Occipital lobe (tissue), 3 donors: ENCODE measurements at places on chromosomes 4 and X.
A peak's percentile ranks its signal among the peaks of the same experiment; 100 is the strongest.

DNA sequence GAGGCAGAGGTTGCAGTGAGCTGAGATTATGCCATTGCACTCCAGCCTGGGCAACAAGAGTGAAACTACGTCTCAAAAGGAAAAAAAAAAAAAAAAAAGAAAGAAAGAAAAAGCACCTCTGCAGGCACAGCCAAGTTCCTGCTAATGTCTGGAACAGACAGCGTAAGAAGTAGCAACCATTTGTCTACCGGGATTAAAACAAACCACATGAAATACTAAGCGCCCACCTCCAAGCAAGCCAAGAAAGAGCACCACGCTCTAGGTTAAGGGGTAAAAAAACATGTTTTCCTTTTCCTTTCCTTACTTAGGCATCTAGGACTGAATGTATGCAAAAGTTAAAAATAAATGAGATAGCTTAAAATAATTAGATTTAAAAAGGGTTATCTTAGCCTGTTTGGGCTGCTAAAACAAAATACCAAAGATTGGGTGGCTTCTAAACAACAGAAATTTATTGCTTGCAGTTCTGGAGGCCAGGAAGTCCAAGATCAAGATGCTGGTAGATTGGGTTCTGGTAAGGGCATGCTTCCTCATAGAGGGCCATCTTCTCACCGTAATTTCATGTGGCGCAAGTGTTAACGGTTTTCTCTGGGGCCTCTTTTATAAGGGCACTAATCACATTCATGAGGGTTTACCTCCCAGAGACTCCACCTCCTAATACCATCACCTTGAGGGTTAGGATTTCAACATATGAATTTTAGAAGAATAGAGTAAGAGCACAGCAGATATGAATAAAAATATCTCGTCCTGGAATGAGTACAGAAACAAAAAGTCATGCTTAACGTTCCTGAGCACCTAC, 12.3 kb downstream of the GPC4 start:
- no peak for DNase-seq

DNA sequence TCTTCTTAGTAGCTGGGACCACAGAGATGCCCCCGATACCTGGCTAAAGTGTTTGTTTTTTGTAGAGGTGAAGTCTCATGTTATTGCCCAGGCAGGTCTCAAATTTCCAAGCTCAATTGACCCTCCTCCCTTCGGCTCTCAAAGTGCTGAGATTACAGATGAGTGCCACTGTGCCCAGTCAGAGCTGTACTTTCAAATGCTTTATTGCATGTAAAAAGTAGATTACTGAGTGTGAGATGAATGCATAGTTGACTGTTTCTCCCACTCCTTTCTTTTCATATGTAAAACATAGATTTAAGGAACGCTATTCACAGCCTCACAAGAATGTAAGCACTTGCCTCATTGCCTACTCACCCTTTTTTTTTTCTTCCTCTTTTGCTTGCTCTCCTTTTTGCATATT, 984.4 kb upstream of the PABPC4L start:
- DNase-seq = no peak

- no peak for DNase-seq
Observed at GRCh38 chr4:113504422-113504821, 257.1 kb downstream of the CAMK2D start.

DNA sequence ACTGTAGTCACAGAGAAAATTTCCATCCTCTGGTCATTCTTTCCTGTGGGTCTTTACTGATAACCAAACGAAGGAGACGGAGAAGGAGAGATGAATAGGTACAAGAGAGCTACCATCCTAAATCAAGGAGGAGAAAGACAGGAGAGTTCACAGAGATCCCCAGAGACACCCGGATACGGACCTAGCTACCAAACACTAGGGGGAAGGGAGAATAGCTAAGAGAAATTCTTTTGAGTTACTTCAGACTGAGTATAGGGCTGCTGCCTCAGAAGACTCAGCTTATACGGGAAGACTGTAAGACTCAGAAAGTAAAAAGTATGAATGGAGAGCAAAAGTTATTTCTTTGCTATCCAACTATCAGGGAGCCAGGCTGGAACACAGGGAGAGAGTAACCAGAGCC, 572.1 kb downstream of the C4orf33 start:
- DNase-seq = no peak

DNA sequence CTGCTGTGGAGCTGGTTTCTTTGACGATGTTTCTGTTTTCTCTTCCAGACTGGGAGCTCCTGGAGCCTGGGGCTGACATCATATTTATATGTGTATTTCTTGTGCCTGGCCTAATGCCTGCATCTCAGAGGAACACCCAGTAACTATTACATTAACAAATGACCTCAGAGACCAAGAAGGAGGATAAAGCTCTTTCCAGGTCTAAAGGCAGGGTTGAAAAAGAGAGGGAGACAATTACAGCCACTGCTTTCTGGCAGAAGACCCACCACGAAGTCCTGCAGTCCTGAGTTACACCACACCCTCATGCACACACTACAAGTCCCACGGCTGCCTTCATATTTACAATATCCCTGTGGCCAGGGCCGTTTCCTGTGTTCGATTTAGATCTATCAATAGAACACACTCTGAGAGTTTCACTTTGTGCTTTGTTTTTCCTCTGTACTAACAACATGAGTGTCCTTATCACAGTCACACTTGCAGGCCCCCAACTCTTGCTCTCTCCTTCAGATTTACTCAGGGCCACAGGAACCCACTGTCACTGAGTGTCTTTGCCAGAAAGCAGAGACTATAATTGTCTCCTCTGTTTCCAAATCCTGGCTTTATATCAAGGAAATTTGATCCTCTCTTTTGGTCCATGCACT, 535.5 kb downstream of the MID1IP1 start:
- DNase-seq = no peak

- DNase-seq = no peak
Observed at GRCh38 chr4:20122198-20122988, 129.3 kb upstream of the SLIT2 start.

DNA sequence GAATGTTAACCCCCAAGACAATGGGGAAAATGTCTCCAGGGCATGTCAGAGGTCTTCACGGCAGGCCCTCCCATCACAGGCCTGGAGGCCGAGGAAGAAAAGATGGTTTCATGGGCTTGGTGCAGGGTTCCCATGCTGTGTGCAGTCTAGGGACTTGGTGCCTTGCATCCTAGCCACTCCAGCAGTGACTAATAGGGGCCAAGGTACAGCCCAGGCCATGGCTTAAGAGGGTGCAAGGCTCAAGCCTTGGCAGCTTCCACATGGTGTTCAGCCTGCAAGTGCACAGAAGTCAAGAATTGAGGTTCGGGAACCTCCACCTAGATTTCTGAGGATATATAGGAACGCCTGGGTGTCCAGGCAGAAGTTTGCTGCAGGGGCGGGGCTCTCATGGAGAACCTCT, 50.6 kb downstream of the BMP3 start:
- DNase-seq = no peak

DNA sequence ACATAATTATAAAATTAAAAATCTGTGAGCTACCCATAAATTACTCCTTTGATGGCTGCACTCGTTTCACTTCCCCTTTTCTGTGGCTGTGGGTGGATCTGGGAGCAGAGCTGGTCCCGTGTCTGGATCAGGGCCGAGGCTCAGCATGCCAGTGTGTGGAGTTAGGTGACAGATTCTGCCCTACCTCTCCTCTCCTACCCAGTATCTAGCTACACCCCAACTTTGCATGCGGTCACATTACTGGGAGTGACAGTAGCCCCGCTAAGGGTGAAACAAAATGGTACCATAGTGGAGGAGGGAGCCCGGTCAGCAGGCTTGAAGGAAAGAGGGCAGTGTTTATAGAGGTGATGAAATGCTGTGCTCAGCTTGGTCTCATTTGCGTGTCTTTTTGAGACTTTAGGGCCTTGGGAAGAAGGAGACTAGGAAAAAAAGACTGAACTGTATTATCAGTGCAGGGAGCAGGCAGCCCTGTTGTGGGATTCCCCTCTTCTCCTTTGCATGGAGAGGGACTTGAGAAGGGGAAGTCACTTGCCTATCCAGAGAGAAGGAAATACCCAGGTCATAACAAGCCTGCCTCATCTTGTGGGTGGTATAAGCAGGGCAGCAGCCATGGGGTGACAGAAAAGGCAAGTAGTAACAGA, 48.4 kb downstream of the ARHGAP10 start:
- DNase-seq = no peak

DNA sequence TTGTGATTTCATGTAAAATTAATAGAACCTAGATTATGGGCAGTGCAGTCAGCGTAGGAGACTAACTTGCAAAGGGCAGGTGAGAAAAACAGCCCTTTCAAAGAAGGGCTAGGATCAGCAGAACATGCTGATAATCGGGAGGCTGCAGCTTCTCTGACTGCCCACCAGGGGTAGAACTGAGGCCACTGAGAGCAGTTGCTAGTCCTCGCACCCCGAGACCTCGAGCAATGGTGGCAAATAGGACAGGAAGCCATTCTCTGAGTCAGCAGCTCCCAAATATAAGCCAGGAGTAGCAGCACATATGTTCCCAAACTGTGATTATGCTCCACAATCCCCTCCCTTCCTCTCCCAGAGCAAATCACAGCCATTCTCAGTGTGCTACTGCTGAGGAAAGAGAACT, 186.5 kb downstream of the MSL3 start:
- peak; percentile 2 for DNase-seq

DNA sequence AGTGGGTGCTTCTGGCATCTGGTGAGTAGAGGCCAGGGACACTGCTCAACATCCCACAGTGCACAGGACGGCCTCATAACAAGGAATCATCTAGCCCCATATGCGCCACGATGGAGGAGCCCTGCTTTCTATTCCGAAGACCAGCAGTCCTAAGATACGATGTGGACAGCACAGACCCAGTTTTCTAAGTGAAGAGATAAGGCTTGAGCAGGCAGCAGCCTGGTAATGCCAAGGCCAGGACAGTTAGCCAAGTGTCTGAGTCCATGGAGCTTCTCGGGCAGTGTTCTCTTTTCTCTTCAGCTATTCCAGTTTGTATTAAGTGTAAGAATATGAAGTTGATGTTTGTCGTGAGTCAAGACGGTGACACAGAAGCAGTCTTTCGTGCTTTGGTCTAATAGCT, 112.7 kb downstream of the TBL1X start:
- no peak for DNase-seq
